ENCODE measurements at places on chromosomes 6 and 20.

GRCh38 chr20:41335591-41335990 is 5.0 kb upstream of the LPIN3 start:
- DNase-seq = peak; percentile 61

DNA sequence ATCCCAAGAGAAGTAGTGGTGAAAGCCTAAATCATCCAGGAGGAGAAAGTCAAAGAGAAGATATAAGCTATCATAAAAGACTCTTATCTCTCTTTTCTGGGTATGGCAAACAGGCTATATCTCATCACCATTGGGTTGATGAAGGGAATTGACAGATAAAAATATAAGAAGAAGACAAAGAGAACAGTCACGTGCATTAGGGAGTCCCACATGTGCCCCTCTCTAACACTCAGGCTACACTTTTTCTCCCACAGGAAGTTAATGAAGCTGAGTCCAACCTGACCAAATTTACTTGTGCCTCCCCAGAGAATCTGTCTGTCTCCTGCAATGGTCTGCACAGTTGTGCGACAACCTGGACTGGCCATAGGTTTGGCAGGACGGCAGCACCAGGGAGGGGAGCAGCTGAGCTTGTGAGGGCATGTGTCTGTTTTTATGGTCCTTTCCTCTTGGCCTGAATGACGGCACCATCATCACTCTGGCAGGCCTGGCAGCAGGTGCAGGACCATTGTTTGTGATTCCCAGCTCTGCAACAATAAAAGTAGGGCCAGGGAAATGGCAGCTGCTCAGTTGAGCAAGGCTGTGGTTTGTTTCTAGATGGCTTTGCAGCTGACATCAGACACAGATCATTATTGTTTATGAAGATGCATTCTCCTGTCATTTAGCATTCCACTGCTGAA is 144.5 kb upstream of the MCHR2 start:
- no peak for DNase-seq

DNA sequence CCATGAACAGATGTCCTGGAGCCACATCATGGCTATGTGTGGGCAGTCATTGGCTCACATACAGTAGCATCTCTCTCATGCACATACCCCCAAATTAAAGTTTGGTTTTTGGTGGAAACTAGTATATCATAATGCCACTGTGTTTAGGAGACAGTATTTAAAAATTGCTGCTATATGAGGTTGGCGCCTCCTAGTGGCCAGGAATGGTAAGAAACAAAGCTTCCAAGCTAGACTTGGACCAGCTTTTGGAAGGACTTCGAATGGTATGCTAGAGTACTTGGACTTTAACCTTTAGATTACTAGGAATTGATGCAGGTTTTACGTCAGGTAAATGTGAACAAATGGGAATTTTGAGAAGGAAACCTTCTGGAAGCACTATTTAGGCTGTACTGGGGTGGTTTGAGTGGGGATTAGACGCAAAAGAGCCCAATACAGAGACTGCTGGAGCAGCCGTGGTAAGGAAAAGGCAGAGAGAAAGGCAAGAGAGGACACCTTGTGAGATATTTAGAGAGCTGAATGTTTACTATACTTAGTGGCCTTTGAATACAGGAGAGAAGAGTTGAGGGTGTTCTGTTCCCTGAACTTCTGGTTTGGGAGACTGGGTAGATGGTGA is 23.8 kb downstream of the PRSS35 start:
- DNase-seq = peak; percentile 74

DNA sequence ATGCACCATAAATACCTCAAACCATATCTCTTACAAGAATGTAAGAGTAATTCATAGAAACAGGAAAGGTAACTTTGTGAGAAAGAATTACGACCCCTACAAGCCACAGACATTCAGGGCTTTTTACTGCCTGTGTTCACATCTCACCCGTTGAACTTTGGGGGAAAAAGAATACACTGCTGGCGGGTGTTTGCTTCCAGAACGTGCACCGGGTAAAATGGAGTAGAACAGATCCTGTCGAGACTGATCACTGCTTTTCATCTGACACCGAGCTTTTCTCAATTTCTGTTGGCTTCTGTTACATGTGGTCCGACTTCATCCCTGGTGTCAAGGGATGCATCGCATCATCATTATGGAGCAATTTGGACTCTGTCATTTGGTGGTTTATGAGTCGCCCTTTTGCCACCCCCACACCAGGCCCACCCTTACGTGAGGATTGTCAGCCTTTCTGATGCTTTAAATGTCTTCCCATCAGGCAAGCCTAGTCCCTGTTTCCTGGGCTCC is 219.2 kb upstream of the ZFP64 start:
- no peak for DNase-seq

DNA sequence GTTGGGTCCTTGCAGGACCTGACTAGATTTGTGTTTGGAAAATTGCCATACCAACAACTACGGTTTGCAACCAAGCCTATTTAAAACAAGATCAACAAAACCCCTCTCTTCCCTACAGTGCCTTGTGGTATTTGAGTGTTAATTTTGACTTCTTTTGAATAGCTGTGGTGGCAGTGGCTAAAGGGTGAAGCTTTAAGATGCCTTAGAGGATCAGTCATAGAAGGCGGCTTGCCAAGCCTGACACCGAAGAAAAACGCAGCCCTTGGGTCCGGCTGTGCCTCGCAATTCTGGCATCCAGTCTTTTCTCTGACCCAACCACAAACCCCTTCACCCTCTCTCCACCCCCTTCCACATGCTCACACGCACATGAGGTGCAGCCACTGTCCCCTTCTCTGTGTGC is 32.6 kb downstream of the BMP6 start:
- no peak for DNase-seq

DNA sequence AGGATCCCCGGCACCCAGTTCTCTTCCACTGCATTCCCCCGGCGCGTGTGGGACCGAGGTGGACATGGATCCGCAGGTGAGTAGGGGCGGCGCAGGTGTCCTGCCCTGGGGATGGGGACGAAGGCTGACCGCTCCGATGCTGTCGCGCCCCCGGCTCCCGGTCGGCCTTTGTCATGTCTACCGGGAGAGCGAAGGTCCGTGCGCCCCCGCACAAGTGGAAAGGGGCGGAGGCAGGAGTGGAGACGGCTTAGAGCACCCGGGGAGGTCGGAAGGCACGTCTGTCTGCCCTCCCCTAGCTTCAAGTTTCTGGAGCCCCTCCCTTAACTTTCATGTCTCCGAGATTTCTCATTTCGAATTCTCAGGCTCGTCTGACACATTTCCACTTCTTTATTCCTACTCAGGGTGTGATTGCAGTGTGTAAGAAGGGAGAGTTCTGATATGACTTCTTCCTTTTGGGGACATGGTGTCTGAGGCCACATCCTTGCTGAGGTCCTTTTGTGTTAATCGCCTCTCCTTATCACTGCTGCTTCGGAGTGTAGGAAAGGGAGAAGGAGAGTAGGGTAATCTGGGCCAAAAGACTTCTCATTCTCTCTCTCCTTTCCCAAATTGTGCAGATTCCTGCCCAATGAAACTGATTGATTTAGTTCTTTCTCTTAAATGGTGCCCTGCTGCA is 435 bp downstream of the KIFC1 start:
- DNase-seq = no peak

- DNase-seq = no peak
Measured at GRCh38 chr6:116221067-116221466, 32.8 kb downstream of the TSPYL4 start.

GRCh38 chr20:17651129-17651759 is 30.8 kb downstream of the RRBP1 start:
- no peak for DNase-seq

DNA sequence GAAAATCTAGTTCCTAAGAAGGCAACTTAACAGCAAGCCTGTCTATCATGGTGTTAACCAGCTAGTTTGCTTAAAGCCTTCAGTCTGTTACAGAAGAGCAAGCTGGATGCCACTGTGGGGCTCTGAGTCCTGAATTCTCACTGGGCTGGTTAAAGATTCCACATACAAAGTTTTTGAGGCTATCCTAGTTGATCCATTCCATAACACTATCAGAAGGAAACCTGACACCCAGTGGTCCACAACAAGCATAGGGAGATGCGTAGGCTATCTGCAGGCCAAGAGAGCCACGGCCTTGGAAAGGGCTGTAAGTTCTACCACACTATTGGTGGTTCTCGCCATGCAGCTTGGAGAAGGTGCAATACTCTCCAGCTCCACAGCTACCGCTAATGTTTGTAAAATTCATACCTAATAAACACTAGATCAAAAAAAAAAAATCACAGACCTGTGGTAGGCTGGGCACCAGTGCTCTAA is 420 bp upstream of the MCCD1 start:
- no peak for DNase-seq

- DNase-seq = no peak
Measured at GRCh38 chr6:90460051-90460450, 126.8 kb downstream of the MAP3K7 start.

GRCh38 chr6:158411998-158412397 is 99.7 kb downstream of the TULP4 start:
- peak; percentile 58 for DNase-seq

DNA sequence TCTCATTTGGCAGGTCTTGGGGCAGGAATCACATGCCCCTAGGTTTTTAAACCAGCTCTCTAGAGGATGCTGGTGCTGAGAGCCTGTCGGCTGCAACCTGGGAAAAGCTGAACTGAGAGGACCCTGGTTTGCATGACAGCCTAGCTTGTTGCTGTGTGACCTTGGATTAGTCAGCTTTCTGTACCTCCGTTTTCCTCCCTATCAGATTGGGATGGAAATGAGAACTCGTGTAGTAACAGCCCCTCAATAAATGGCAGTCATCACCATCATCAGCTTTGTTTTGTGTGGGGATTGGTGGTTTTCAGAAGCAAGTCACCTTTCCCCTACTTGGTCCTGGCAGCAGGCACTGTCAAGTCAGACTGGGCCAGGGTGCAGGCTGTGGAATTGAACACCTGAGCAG is 75.2 kb upstream of the MYL9 start:
- no peak for DNase-seq

DNA sequence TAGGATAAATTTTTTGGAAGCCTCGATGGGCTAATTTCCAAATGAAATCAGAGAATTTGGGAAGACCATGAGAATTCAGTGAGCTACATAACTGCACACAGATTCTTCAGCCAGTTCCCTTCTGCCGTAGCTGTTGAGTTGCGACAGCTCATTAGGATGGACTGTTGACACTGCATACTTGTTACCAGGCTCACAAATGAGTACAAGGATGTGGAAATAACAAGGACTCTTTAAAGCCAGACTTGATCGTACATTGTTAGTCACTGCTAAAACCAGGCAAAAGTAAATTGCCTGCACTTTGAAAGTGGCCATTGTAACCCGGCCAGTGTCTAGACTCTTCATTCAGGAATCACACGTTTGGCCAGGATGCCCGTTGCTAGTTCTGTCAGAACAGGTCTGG is 37.0 kb downstream of the NDUFAF5 start:
- DNase-seq = no peak

- DNase-seq = no peak
Measured at GRCh38 chr6:112258642-112259336, 4.4 kb upstream of the LAMA4 start.

DNA sequence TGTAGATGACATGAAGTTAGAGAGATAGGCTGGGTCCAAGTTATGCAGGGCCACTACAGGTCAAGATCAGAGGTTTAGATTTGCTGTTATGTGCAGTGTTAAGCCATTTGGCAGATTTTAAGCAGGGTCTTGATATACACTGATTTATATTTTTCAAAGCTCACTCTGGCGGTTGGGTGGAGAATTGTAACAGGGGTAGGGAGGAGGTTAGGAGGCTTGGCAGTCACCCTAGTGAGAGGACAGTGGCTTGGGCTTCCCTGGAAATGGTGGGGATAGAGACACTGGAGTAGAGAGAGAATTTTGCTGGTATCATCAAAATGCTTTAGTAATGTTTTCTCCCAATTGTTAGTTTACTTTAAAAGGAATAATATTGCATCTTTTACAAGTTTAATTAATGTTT is 149.5 kb upstream of the SUPT3H start:
- DNase-seq = no peak

GRCh38 chr6:56909115-56909907 is 45.6 kb upstream of the BEND6 start:
- DNase-seq = no peak

DNA sequence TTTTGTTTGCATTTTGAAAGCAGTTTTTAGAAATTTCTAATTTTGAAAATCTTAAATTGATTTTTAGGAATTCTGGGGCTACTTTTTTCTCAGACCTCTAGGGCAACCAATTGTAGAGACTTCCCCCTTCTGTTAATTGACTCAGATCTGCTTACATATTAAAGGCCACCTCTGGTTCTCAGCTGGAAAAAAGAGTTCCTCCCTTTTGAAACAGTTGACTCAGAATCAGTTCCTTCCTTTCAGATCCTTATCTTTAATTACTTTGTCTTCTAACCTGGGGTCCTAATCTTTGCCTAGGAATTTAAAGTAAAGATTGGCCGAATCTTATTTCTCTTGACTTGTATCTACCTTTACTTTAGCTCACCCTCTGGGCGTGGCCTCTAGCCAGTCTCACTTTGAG is 146.8 kb downstream of the LAMA2 start:
- DNase-seq = no peak

DNA sequence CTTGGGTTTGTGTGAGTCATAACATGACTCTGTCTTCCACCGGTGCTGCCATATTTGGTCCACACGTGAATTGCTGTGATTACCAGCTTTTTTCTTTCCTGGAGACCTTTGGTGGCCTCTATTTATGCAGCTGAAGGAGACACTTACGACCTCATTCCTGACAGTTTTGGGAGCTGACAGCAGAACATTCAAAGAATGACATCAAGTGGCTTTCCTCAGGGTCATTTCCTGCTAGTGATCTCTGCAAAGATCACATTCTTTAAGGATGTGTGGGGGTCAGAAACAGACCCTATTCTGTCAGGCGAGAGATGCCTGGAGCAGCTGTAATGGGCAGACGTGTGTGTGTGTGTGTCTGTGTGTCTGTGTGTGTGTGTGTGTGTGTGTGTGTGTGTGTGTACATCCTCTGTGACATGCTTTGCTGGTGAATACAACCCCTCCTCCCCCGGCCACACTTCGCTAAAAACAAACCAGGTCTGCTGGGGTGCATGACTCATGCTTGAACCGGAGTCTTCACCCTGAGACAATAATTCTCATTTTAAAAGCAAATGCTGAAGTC is 115.6 kb downstream of the TMEM170B start:
- DNase-seq = peak; percentile 99

DNA sequence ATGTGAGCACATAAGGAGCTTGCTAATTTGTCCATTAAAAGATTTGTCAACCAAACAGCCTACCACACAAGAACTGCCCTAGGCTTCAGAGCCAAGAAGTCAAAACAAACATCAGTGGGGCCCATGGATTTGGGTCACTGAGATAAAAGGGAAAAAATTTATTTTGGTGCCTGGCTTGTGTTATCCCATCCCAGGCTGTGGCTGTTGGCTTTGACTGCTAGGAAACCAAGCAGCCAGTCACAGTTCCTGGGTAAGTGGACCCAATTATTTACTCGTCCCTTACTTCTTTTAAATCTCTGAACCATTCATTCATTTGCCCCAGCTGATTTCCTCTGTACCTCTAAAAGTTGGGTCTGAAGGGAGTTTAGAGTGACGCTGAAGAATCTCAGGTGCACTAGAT is 41.3 kb downstream of the EDN1 start:
- DNase-seq = peak; percentile 71

Measured in islet precursor cell (in vitro differentiated cells).